ENCODE measurements at places on chromosomes 3 and 15. TPM values are rescaled to one million over a fixed set of nuclear protein-coding genes. Genes with fewer than 3 reads are reported as not detected.

- no peak overlapping the region for H3K4me3 ChIP-seq
- no peaks in the 10 kb centered on the region for H3K27me3 ChIP-seq
- no peaks in the 10 kb centered on the region for H3K4me1 ChIP-seq
- no peak overlapping the region for H3K27ac ChIP-seq
- DNase-seq, result no peak
- no peaks in the 10 kb centered on the region for H3K36me3 ChIP-seq
Observed at GRCh38 chr3:46291046-46291445, 48.8 kb downstream of the CCR3 start.

Gene OCA2
- not detected for total RNA-seq

GRCh38 chr3:170302008-170302407 lies 55.5 kb upstream of the SKIL start:
- no peaks in the 10 kb centered on the region for H3K4me1 ChIP-seq
- no peaks in the 10 kb centered on the region for H3K27me3 ChIP-seq
- H3K27ac ChIP-seq, result no peak overlapping the region
- DNase-seq, result no peak
- H3K4me3 ChIP-seq, result no peak overlapping the region
- peaks cover 6% of the 10 kb centered on the region for H3K36me3 ChIP-seq

Gene PLIN1
- total RNA-seq, result not detected

Gene FAM107A
- total RNA-seq, result not detected

- H3K36me3 ChIP-seq, result no peaks in the 10 kb centered on the region
- H3K4me3 ChIP-seq, result no peak overlapping the region
- no peaks in the 10 kb centered on the region for H3K27me3 ChIP-seq
- H3K27ac ChIP-seq, result no peak overlapping the region
- DNase-seq, result no peak
Observed at GRCh38 chr3:128237348-128238183, 84.3 kb downstream of the EEFSEC start.

GRCh38 chr3:104596054-104596453 lies 770.7 kb upstream of the ALCAM start:
- no peaks in the 10 kb centered on the region for H3K4me1 ChIP-seq
- no peaks in the 10 kb centered on the region for H3K27me3 ChIP-seq
- no peak overlapping the region for H3K27ac ChIP-seq
- H3K4me3 ChIP-seq, result no peak overlapping the region
- H3K36me3 ChIP-seq, result no peaks in the 10 kb centered on the region

GRCh38 chr15:42101861-42102260 lies 7.5 kb upstream of the PLA2G4D start:
- peaks cover 33% of the 10 kb centered on the region for H3K4me1 ChIP-seq
- no peaks in the 10 kb centered on the region for H3K27me3 ChIP-seq
- H3K27ac ChIP-seq, result peak overlapping the region; percentile 70
- DNase-seq, result peak; percentile 77

DNA sequence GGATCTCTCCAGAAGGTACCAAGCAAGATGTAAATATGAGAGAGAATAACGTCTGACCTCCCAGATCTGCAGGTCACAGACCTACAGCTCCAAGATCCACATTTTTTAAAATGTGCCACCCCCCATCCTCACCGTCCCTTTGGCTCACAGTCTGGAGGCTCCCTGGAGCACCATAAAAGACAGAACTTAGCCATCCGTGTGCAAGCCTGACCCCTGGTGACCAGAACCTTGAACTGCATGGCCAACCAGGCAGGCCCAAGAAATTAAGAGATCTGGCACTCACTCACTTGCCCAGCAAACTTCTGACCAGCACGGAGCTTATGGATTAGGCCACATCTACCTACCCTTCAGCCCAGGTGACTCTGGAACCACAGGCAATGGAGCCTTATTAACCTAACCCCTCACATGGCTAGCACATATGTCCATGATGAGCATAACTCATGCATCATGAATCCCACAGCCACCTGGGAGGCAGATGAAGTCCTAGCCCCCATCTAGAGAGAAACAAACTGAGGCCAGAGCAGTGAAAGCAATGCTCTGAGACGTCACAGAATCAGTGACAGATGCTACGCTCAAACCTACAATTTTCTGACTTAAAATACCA lies 275.3 kb downstream of the UACA start:
- peak; percentile 68 for DNase-seq
- H3K4me1 ChIP-seq, result peaks cover 36% of the 10 kb centered on the region
- H3K36me3 ChIP-seq, result no peaks in the 10 kb centered on the region
- H3K27ac ChIP-seq, result no peak overlapping the region
- no peak overlapping the region for H3K4me3 ChIP-seq

DNA sequence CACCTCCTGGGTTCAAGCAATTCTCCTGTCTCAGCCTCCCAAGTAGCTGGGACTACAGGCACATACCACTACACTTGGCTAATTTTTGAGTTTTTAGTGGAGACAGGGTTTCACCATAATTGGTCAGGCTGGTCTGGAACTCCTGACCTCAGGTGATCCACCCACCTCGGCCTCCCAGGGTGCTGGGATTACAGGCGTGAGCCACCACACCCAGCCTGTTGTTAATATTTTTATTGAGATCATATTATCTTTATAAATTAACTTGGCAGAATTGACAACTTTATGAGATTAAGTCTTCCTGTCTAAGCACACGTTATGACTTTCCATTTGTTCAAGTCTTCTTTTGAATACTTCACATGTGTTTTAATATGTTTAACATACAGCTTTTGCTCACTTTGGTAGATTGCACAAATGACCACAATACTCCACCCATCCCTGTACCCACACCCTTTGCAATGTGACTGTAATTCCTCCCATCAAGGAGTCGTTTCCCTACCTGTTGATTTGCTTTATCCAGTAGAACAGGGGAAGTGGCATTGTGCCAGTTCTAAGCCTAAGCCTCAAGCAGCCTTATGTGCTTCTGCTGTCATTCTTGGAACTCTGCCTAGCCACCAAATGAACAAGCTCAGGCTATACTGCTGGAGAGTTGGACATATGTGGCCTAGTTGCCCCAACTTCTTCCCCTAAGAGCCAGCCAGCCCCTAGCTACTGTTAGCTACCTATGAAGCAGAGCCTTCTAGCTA lies 8.2 kb downstream of the XYLB start:
- H3K27me3 ChIP-seq, result no peaks in the 10 kb centered on the region
- H3K27ac ChIP-seq, result no peak overlapping the region
- no peaks in the 10 kb centered on the region for H3K4me1 ChIP-seq
- no peak for DNase-seq
- no peaks in the 10 kb centered on the region for H3K36me3 ChIP-seq
- no peak overlapping the region for H3K4me3 ChIP-seq

- H3K27me3 ChIP-seq, result no peaks in the 10 kb centered on the region
- no peak overlapping the region for H3K4me3 ChIP-seq
- peak; percentile 90 for DNase-seq
Observed at GRCh38 chr15:62444104-62445022, 279.3 kb upstream of the C2CD4B start.

DNA sequence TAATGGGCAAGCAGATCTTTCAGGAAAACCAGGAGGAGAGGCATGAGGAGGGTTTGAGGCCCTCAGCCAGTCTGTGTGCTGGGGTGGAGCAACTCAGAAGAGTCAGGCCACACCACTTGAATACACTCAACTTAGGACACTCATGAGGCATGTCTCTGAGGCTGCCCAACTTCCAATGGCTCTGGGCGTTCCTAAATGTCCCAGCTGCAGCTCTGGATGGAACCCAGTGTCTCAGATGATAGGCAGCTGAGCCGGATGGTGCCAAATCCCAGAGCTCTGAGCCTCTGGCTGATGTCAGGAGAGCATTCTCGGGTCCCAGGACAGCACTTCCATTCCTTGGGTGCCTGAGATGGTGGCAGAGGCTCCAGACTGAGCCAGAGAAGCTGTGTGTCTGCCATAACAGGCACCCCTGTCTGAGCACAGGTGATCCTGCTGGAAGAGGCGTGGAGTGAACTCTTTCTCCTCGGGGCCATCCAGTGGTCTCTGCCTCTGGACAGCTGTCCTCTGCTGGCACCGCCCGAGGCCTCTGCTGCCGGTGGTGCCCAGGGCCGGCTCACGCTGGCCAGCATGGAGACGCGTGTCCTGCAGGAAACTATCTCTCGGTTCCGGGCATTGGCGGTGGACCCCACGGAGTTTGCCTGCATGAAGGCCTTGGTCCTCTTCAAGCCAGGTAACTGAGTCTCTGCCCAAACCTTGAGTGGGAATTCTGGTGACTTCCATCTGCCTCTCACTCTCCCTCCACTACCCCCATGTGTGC lies 2.8 kb downstream of the NR2E3 start:
- H3K4me1 ChIP-seq, result peaks cover 3% of the 10 kb centered on the region
- no peak overlapping the region for H3K27ac ChIP-seq
- DNase-seq, result no peak
- no peak overlapping the region for H3K4me3 ChIP-seq

DNA sequence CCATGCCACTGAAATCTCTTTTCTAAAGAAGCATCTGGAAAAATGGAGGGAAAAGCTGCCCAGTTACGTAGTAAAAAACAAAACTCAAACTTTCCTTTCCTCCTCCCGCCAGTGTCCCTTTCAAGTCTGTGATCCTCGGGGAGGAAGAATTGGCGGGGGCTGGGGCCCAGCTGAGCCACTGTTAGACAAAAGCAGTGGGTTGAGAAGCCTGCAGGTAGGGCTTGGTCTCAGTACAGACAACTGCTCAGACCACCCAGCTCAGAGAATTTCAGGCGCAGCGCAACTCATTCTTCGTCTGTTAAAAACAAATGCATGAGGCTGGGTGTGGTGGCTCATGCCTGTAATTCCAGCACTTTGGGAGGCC lies 117.1 kb downstream of the MYLK start:
- no peaks in the 10 kb centered on the region for H3K36me3 ChIP-seq
- H3K27me3 ChIP-seq, result no peaks in the 10 kb centered on the region
- H3K4me1 ChIP-seq, result peaks cover 32% of the 10 kb centered on the region
- H3K4me3 ChIP-seq, result no peak overlapping the region
- peak overlapping the region; percentile 72 for H3K27ac ChIP-seq
- DNase-seq, result peak; percentile 76

DNA sequence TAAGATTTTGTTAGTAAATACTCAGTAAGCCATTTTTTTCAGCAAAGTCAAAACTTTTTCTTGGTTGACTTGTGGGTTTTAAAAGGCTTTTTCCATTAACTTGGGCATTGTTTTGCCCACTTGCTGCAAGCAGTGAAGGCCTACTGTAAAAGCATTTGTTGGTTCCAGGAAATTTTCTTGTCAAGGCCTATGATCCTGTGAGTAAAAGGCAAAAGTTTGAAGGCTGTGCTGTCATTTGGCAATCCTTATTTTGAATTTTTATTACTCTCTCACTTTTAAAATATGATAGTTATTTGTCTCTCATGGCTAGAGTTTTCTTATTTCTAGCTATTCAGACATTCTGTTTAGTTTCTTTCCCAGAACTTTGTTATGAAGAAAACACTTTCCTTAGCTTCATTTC lies 13.0 kb downstream of the P2RY12 start:
- no peaks in the 10 kb centered on the region for H3K4me1 ChIP-seq
- no peaks in the 10 kb centered on the region for H3K36me3 ChIP-seq
- H3K4me3 ChIP-seq, result no peak overlapping the region
- no peaks in the 10 kb centered on the region for H3K27me3 ChIP-seq

Gene MAN2C1
- total RNA-seq, result 55.7 TPM

GRCh38 chr15:83446904-83447709 lies at the start of gene SH3GL3:
Gene SH3GL3, plus strand, starts transcription at chr15:83447341. Its CDS starts 193 bp downstream, at chr15:83447534.
- peak within 1 kb of the TSS; percentile 46 for H3K4me3 ChIP-seq
- H3K36me3 ChIP-seq, result no peaks in the 10 kb centered on the region
- H3K4me1 ChIP-seq, result peaks cover 11% of the 10 kb centered on the region
- H3K27me3 ChIP-seq, result 0 out of 2 replicates have a peak, but pooled peaks cover 7% of the 10 kb centered on the region

Gene KCNH8
- not detected for total RNA-seq

Gene LOXL1
- 8.3 TPM for total RNA-seq

DNA sequence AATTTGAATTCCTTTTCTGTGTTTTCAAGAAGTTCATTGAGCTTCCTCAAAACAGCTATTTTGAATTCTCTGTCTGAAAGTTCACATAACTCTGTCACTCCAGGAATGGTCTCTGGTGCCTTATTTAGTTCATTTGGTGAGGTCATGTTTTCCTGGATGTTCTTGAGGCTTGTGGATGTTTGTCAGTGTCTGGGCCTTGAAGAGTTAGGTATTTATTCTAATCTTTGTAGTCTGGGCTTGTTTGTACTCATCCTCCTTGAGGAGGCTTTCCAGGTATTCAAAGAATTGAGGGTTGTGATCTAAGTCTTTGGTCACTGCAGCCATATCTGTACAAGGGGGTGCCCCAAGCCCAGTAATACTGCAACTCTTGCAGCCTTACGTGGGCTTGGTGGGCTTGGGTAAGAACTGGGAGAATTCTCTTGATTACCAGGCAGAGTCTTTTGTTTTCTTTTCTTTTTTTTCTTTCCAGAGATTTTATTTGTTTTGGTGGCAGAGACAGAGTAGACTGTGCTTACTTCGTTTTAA lies 19.3 kb upstream of the CCNDBP1 start:
- H3K4me1 ChIP-seq, result no peaks in the 10 kb centered on the region
- no peak overlapping the region for H3K27ac ChIP-seq
- H3K4me3 ChIP-seq, result no peak overlapping the region
- peaks cover 13% of the 10 kb centered on the region for H3K36me3 ChIP-seq
- no peak for DNase-seq
- no peaks in the 10 kb centered on the region for H3K27me3 ChIP-seq

Gene PLS1
- total RNA-seq, result 5.2 TPM

DNA sequence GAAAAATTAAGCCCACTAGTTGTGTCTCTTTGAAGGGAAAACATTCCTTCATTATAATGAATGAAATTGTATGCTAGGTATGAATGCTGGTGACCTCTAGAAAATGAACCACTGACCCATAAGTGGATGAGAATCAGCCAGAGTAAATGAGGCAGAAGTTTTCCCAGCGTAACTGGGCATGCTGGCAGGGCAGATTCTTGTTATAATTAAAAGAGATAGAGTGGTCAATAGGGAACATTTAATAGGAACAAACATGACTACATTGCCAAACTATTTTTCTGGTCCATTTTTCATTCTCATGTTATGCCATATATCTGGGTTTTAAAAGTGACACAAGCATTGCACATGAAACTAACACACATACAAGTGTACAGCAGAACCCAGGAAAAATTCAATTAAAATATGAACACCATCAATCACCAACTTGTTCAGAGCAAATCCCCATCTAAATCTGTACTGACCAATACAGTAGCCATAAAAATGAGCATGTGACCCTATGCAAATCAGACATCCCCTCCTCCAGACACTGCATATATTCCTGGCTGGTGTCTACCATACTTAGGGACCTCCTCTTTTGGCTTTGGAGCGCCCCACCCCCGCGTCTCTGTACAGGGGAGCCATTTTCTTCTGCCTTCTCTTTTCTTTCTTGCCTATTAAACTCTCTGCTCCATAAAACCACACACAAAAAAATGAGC lies 4.0 kb downstream of the CLRN1 start:
- no peak overlapping the region for H3K4me3 ChIP-seq
- peaks cover 2% of the 10 kb centered on the region for H3K27me3 ChIP-seq
- DNase-seq, result no peak
- H3K4me1 ChIP-seq, result peaks cover 11% of the 10 kb centered on the region
- H3K27ac ChIP-seq, result no peak overlapping the region
- H3K36me3 ChIP-seq, result no peaks in the 10 kb centered on the region

All from SJSA1 (cell line).